ENCODE measurements at places on chromosomes 16 and 17.

DNA sequence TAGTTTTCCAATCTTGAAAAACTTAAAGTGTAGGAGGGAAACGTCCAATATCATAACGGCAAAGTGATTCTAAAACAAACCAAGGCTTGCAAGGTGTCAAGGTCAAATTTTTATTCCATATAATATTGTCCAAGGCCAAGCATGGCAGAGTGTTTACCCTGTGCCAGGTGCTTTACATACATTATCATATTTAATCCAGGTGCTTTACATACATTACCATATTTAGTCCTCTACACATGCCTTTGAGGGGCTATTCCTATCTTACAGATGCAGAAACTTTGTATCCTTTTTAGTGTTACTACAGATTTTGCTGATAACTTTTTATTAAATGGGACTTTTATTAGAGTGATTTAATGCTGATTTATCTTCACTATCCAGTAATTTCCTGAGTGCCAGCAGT lies 23.9 kb downstream of the MAF start:
- no peak for DNase-seq

DNA sequence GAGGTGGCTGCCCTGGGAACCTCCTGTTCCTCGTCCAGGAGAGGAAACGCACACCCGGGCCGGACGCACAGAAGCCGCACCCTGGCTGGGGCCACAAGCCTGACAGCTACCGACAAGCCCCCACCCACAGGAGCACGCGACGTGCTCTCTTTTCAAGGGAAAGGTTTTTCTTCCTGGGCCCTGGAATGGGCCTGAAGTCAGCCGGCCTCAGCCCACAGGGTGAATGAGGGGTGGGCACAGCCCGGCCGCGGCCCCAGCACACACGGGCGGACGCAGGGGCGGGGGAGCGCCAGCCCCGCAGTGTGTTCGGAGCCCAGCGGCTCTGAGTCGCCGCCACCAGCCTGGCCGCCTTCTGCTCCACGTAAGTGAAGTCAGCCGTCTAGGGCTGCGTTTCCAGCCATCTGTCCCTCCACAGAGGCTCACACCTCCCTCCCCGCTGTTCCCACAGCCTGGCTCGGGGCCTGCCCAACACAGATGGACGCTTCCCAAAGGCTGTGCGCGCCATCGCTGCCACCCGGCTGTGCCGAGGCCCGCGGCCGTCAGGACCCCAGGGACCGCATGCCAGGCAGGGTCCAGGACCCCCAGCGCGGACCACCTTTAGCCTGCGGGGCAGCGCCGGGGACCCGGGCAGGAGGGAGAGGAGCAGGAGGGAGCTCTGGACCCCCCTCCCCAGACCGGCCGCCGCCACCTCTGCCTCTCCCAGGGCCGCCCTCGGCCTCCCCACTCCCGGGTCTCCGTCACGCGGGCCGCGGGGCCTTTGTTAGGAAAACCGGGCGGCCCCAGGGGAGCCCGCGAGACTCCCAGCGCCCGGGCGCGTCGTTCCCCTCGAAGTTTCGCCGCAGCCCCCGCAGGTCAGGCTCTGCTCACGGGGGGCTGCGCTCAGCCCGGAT lies 36.8 kb downstream of the CBFA2T3 start:
- DNase-seq, result no peak

- no peak for DNase-seq
Measured at GRCh38 chr16:177981-178667, 1.6 kb downstream of the HBA1 start.

- DNase-seq, result no peak
Measured at GRCh38 chr17:70624211-70624610, 454.9 kb downstream of the KCNJ2 start.

DNA sequence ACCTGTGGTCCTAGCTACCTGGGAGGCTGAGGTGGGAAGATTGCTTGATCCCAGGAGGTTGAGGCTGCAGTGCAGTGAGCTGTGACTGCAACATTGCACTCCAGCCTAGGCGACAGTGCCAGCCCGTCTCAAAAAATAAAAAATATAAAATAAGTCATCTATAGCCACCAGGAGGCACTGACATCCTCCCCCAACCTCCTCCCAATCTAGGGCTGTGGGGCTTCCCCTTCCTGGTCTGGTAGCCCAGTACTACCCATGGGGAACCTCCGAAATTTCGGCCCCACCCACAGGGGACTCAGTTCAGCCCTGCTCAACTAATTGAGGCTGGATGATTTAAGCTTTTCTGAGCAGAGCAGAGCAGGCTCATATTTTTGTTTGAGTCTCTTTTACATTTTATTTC lies 3.2 kb downstream of the ZSCAN10 start:
- DNase-seq, result peak; percentile 80

DNA sequence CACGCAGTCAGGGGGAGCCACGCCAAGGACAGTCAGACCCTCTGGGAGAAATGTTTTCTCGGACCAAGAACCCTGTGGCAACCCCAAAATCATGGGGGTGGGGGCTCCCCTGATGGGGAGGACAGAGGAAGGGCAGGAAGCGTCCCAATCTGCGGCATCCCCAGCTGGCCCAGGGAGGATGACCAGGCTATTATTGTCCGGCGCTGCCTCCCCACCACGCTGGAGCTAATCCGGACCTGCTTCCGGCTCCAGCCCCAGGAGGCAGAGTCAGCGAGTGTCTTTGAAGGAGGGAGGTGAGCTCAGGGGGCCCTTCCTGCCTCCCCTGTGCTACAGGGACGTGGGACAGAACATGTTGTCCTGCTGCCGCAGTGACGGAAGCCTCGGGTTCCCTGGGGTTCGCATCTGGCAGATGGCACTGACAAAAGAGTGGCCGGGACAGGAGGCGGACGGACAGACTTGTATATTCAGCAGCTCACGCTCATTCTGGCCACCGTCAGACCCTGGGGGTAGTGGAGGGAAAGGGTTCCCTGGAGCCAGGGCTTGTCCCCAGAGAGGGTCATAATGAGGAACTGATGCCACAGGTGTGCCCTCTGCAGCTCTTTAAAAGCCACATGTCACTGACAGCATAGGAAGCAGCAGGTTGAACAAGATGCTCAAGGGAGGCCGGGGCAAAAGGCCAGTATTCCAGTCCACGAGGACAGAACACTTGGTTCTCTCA lies 54.3 kb upstream of the CDC42EP4 start:
- no peak for DNase-seq

- DNase-seq, result no peak
Measured at GRCh38 chr17:38565853-38566665, 39.7 kb downstream of the SRCIN1 start.

- no peak for DNase-seq
Measured at GRCh38 chr17:75642784-75643642, 9.8 kb downstream of the SMIM5 start.

DNA sequence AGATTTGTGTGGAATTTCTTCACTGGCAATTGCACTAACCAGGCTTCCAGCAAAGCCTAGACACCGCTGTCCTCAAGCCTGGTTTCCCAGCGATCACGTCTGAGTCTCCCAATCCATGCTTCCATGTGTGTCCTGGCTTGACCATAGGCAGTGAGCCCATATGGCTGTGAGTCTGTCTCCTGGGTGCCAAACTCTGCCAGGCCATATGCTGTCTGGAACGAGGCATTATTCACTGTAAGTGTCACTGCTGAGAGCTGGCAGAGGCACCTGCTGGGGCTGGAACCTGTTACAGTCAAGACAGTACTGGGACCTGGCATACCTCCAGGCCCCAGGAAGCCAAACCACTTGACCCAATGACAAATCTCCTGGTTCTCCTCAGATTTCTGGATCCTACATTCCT lies 60.4 kb downstream of the HS3ST2 start:
- no peak for DNase-seq

- no peak for DNase-seq
Measured at GRCh38 chr16:52467753-52468152, 79.2 kb downstream of the TOX3 start.

DNA sequence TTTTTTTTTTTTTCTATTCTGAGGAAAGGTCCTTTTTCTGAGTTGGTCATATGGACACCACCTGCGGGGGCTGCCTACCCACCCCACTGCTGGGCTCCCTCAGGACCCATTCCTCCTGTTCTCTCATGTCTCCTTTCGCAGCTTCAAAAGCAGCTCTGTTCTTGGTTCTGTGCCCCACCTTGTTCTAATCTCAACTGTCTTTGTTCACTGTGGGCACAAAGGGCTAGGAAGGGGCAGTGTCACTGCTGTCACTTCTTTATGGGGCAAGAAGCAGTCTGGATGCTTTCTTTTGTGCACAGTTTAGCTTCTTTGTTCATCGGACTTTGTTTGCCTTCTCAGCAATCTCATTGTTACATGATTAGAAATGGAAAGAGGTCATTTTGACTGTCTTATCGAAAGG lies 7.1 kb downstream of the GOSR2 start:
- no peak for DNase-seq

DNA sequence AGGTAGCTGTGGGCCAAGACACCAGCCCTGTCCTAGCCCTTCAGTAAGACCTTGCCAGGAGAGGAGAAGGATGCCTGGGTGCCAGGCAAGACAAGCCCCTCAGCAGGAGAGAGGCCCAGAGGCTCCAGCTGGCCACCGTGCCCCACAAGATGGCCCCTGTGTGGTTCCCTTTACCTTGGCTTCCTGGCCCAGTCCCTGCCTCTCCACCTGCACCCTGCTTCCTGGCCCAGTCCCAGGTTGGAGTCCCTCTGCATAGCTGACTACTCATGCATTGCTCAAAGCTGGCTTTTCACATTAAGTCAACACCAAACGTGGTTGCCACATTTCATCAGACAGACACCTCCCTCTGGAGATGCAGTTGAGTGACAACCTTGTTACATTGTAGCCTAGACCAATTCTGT lies 4.0 kb downstream of the SYNGR3 start:
- DNase-seq, result peak; percentile 71

GRCh38 chr17:18176176-18176575 lies 7.5 kb upstream of the ALKBH5 start:
- DNase-seq, result no peak

GRCh38 chr17:30514895-30515596 lies 37.8 kb downstream of the GOSR1 start:
- DNase-seq, result no peak

- no peak for DNase-seq
Measured at GRCh38 chr17:10069301-10069700, 129.1 kb downstream of the GAS7 start.

- no peak for DNase-seq
Measured at GRCh38 chr16:84982434-84982833, 28.9 kb downstream of the ZDHHC7 start.

GRCh38 chr17:7047566-7047965 lies 3.7 kb upstream of the SLC16A11 start:
- peak; percentile 86 for DNase-seq

- DNase-seq, result peak; percentile 28
Measured at GRCh38 chr16:66605979-66606751, 1.7 kb downstream of the CMTM3 start.

DNA sequence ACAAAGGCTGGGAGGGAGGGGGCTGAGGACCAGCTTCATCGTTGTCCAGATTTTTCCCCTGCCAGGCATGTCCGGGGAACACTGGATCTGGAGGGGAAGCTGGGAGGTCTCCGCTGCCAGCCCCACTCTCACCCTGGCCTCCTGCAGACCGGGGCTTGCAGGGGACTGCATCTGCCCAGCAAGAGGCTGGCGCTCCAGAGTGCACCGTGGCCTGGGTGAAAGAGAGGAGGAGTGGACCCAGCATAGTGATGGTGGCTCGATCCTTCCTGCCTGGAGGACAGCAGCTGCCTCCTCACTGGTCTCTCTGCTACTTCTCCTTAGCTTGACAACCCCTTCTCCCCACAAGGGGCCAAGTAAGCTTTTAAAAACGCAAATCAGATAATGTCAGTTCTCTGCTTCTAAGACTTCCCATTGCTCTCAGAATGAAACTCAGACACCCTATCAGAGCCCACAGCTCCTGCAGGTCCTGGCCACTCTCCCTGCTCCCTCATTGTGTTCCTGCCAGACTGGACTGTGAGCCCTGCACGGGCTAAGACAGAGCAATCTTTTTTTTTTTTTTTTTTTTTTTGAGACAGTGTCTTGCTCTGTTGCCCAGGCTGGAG lies 15.0 kb downstream of the CPNE2 start:
- no peak for DNase-seq

- no peak for DNase-seq
Measured at GRCh38 chr17:57144567-57144966, 59.5 kb downstream of the AKAP1 start.

GRCh38 chr17:4728124-4728523 lies 3.1 kb upstream of the MED11 start:
- DNase-seq, result peak; percentile 79

- no peak for DNase-seq
Measured at GRCh38 chr16:79077346-79077745, 523.2 kb downstream of the MAF start.

DNA sequence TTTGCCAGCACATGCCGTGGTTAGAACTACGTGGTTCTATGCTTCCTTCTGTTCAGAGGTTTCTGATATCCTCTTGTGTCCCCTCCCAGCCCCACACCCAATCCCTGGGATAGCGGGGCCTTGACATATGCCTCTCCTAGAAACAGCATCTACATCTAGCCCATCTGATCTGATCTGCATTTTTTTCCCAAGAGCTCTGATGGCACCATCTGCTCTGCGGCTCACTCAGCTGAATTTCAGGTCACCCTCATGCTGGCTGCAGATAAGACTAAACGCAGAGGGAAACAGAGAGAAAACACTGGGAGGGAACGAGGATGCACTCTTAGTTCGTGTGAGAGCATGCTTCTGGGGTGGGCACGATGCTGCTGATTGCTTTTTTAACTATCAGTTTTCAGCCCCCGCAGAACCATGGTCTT lies 10.7 kb downstream of the WIPI1 start:
- no peak for DNase-seq

- no peak for DNase-seq
Measured at GRCh38 chr17:65061646-65062045, 5.1 kb upstream of the GNA13 start.

GRCh38 chr17:78525511-78526160 lies 51.6 kb downstream of the DNAH17 start:
- no peak for DNase-seq

DNA sequence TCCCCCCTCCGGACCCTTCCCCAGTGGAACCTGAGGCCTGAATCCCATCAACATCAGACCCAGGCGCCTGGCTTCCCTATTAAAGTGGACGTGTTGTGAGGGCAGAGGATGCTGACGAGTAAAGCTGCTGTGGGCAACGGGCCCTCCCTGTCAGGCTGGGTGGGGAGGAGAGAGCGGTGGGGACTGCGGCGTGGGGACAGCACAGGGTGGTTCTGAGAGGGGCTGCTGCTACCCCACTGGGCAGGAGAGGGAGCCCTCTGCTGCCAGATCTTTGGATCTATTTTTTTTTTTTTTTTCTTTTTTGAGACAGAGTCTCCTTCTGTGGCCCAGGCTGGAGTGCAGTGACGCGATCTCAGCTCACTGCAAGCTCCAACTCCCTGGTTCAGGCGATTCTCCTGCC lies 5.9 kb downstream of the CA5A start:
- DNase-seq, result no peak

DNA sequence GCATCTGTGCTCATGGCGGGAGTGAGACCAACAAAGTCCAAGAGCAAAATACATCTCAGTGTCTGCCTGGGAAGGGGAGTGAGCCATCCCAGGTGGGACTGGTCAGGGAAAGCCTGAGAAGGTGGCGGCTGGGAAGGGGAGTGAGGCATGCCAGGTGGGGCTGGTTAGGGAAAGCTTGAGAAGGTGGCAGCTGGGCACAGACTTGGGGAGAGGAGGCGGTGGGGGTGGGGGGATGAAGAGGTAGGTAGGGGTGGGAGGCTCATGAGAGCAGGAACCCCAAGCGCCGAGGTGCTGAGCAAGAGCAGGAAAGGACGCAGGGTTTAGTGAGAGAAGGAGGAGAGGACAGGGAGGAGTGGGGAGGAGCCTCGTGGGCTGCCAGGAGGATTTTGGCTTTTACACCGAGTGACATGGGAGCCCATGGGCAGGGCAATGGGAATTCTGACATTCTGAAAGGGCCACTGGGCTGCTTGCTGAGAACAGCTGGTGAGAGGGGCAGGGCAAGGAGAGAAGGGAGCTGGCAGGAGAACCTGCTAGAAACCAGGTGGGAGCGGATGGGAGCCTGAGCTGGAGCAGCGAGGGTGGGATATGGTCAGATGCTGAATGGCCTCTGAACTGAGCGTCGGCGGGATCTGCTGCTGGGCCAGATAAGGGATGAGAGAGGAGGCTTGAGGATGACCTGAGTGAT lies 256.1 kb upstream of the RPL38 start:
- DNase-seq, result no peak

All from activated CD4-positive, alpha-beta T cell treated with anti-CD3 and anti-CD28 coated beads, Interleukin-2, amount 50 U/mL, for 16 hours (primary cell).